GM20000 (cell line): ENCODE measurements at places on chromosomes 5 and 9.

GRCh38 chr9:92970467-92970923 lies 23.2 kb downstream of the FGD3 start:
- no peak for DNase-seq

DNA sequence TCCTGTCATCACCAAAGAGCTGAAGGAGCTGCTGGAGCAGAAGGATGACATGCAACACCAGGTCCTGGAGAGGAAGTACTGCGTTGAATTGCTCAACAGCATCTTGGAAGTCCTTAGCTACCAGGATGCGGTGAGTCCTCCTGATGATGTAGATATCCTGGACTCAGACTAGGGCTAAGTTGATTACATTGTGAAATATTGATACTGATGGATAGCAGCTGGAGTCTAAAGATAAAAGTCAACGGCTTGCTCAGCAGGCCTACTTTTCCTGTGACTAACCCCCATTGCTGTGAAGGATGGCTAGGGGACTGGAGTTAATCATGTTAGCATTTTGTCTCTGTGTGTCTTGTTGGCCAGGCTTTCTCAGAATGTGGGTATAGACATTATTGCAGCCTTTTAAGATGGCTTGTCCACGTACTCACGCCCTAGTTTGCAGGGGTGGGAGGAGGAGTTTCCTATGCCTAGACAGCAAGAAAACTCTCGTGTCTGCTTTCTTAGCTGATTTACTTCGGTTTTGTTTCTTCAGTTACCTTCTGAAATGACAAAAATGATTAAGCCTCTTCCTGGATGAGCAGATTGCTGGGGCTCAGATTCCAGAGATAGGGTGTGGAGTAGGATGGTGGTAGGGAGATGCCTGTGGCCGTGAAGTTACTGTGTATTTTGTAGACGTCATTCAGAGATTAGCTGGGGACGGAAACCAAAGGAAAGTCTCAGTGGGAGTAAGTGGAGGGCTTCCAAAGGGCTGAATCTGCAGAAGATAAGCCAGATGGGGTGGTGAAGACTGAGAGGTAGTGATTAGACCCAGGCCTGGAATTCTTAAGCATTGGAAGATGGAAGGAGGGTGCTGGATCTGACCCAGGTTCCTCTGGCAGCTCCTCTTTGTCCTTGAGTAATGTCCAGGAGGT lies 166.3 kb downstream of the DOCK2 start:
- no peak for DNase-seq

DNA sequence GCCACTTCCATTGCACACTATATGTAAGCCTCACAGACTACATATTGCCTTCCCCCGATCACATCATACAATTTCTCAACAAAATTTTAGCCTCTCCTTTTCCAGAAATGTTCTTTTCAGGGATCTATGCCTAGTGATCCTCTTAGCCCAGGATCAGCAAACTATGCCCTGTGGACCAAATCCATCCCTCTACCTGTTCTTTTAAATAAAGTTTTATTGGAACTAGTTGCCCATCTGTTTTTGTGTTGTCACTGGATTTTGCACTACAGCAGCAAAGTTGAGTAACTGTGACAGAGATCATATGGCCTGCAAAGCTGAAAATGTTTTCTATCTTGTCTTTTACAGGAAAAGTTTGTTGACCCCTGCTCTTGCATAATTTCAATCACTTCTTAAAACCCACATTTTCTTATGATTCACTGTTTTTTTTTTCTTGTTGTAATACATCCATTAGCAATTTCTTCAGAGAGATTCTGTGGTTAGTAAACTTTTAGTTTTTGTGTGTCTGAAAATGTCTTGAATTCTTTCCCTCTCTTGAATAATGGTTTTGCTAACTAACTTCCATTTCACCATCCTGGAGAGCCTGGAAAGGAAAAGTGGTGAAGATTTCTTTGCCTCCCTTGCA lies 7.1 kb downstream of the TXNDC8 start:
- no peak for DNase-seq

DNA sequence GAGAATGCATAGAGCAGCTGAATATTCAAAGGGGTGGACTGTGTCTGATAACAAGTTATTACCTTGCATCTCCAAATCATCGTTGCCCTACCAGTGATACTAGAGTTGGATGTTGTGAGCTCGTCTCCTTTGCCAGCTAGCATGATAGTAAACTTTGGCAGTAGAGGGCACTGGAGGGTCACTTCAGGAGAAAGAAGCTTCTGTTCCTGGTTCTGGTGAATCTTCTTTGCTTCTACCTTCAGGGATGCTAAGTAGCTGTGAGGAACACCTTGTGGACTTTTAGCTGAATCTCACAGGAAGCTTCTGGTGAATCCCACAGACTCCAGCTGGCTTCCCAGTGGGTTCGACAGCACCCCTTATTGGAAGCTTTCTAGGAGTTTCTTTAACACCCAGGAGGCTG lies 626.6 kb upstream of the SGCD start:
- DNase-seq = no peak

DNA sequence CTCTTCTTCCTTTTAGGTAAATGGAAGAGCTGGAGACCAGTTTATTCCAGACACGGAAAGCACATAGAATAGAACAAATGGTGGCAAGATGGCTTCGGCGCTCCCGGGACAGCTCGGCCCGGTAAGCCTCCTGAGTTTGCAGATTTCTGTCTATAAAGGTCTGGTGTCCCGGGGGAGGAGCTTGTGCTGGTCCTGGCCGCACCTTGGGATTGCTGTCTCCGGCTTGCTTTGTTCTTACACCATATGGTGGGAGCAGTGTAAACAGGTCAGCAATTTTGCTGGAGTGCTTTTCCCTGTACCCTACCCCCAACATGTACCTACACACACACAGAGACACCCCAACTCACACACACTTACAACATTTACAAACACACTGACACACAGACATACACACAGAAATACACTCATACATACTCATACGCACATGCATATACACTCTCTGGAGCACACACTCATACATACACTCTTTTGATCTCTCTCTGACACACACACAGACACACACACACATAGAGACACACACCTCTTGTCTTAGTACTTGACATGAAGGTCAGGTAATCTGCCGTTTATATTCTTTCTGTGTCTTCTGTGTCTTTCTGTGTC lies 42.0 kb downstream of the FRMPD1 start:
- no peak for DNase-seq

DNA sequence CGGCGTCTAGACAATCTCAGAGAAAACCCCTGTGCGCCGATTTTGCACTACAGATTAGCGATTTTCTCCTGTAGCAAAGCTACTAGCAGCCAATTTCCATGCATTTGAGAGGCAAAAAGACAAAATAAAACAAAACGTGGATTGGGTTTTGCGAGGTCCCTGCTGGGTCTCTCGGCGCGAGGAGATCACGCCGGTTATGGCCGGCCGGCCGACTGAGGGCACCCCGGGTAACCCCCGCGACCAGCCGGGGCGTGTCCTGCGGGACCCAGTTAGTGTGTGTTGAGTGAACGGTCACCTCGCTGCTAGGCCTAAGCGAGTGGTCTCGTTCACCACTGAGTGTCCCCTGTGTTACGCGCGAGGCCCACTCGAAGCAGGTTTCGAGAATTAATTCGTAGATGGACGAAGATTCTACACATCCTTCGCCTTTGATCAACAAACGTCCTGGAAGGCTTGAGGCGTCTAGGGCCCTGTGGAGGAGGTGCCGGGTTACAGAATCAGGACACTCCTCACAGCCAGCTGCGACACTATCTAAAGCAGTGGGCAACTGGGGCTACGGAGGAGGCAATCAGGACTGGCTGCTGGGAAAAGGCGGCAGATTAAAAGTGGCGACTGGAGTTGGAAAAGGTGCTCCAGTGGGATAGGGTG lies 764 bp upstream of the VDAC1 start:
- peak; percentile 65 for DNase-seq

DNA sequence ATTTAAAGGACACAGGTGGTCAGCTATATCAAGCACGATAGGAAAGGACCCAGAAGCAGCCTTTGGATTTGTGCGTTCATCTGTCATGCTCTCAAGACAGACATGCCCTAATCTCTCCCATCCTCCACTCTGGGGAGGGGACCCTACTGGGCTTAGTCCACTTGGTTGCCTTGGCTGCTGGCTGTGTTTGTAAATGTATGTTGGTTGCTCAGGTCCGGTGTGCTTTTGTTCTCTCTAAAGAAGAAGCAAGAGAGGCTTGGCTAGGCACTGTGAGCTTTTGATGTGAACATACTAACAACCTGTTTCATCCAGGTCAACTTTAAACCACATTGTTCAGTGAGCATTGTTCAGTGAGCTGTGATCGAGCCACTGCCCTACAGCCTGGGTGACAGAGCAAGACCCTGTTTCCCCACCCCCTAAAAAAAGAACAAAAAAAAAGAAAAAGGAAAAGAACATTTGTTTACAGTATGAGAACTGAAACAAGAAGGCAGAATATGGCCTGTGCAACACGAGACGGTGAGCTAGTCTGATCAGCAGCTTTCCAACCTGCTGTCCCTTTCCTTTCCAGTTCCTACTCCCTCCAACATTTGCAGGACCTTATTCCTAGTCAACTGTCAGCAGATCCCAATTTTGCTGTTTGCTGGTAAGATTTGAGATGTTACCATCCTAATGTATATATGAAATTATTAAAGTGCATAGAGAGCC lies 228.3 kb downstream of the ARHGAP26 start:
- no peak for DNase-seq

DNA sequence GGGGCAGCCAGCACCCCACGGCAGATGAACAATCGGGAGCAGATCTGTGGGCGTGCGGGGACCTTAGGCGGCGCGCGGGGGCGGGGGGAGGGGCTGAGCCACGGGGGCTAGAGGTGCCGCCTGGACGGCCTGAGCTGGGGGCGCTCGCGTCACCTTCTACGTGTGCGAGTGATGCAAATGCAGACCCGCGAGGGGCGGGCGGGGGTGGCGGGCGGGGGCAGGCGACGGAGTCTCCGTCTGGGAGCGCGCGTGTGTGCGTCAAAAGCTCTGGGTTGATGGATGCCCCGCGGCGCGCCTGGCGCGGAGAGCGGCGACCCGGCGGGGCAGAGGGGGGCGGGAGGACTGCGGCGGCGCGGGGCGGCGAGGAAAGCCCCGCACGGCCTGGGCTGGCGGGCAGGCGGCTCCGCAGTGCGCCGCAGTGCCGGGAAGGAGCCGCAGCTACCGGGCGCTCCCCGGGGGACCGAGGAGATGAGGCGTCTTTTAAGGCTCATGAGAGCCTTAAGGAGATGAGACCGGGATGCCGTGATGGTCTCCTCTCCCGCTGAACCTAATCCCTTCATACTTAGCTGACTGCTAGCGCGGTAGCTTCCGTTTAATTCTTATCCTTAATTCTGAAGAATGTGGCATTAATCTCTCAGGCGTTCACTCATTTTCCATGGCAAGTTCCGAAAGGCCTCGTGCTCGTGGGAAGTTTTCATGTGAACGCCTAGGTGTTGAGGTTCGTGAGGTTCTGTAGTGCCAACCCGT lies 1.5 kb downstream of the SV2C start:
- peak; percentile 27 for DNase-seq

GRCh38 chr5:164713682-164714081 lies 1208.3 kb downstream of the MAT2B start:
- no peak for DNase-seq

GRCh38 chr5:159917994-159918393 lies 1.7 kb downstream of the ADRA1B start:
- DNase-seq = no peak
